ENCODE measurements at places on chromosomes 5 and 9.

GRCh38 chr9:19372567-19372966, 7.5 kb downstream of the RPS6 start:
- DNase-seq = no peak

GRCh38 chr5:122156724-122157325, 27.5 kb downstream of the ZNF474 start:
- no peak for DNase-seq

DNA sequence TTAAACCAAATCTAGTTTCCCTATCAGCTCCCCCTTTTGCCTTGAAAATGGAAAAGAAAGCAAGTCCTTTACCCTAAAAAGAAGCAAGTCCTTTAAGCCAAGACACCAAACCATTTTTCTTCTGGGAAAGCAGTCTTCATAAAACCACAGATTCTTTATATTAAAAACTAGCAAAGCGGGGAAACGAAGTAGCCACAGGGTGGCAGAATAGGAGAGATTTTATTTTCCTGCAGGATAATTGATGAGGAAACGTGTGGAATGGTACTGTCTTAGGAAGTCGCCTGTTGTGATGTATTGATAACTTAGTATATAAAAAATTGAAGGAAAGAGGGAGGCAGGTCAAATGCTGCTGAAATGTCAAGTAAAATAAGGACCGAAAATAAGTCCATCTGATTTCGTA, 41.1 kb downstream of the ZNF883 start:
- no peak for DNase-seq

GRCh38 chr9:119773823-119774222, 404.6 kb upstream of the BRINP1 start:
- DNase-seq = no peak

GRCh38 chr5:9230355-9230754, 315.5 kb downstream of the SEMA5A start:
- DNase-seq = no peak

GRCh38 chr5:1067141-1068121, 44.4 kb downstream of the SLC12A7 start:
- DNase-seq = no peak
